Stimulated activated naive CD8-positive, alpha-beta T cell treated with anti-CD3 and anti-CD28 coated beads, Interleukin-15, amount 100 ng/mL, for 72 hours (primary cell): ENCODE measurements at places on chromosomes 1 and 21.

GRCh38 chr1:78728359-78728758 lies 78.7 kb downstream of the IFI44 start:
- no peak for DNase-seq

DNA sequence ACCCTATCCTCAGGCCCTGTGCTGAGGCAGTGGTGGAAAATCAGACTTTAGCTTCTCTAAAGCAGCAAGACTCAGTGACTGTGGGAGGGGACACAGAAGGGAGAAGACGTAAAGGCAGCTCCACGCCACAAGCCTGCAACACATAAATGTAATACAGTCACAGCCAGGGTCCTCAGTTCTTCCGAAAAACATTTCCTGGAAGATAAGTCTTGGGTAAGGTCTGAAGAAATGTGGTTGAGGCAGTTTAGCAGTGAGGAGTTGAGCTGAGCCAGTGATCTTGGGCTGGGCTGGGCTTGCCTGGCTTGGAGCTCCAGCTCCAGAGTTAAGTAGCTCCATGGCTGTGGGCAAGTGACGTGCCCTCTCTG lies 127.8 kb upstream of the ADAR start:
- no peak for DNase-seq

DNA sequence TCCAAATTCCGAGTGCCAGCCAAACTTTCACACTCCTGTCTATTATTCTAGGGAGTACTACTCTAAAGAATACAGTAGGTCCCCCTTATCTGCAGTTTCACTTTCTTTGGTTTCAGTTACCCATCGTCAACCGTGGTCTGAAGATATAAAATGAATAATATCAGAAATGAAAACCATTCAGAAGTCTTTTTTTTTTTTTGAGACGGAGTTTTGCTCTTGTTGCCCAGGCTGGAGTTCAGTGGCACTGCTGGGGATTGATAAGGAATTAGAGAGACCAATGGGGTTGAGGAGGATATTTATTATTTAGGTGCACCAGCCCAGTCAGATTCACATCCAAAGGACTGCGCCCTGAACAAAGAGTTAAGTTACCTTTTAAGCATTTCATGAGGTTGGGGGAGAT lies 52.9 kb upstream of the SRSF10 start:
- no peak for DNase-seq

DNA sequence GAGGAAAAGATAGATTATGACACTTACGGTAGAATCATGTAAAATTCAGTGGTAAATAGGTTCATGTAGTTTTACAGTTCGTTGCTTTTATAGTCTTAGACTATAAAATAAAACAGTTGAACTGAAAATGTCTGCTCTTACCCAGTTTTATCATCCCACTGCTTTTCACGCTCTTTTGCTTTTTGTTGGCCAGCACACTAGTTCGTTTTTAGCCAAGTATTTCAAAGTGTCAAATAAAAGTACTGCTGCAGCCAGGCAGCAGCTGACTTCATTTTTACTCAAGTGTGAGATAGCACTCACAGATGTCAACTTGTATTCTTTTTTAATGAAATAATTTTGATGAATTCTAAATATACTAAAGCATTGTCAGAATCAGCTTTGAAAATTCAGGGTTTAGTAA lies 18.5 kb upstream of the BTG3 start:
- no peak for DNase-seq

GRCh38 chr1:87135329-87135712 lies 193.4 kb upstream of the LMO4 start:
- DNase-seq = no peak

- no peak for DNase-seq
Measured at GRCh38 chr1:20093940-20094391, 24.0 kb downstream of the PLA2G5 start.

DNA sequence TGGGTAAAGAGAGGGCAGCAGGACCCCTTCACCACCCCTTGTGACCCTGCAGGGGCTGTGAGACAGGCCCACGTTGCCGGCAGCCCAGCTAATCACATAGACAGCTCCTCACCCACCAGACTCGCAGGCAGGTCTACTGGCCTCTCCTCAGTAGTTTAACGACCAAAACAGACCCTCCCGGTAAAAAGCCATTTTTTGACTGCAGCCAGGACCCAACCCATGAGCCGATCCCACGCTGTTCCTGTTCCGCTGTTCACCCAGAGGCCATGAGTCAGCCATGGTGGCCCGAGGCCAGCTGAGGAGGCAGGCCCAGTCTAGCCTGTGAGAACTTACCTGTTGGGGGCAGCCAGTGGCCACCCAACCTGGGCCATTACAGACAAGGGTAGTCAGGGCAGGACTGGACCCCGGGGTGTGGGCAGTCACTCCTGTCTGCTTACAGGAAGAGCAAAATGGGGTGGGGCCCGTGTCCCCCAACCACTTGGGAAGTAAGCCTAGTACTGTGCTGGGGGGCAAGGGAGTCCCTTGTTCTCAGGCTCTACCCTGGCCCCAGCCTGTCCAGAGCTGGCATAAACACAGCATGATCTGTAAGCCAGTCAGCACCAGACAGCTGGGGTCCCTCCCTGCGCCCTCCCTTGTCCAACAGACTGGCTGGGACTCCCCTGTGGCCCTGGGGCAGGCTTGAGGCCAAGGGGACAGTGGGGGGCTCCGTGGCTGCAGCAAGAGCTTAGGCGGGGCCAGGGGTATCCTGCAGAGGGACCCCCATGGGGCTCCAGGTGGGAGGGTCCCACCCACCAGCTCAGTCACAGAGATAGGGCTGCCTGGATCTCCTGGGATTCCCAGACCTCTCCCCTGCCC lies 61.9 kb downstream of the WNT9A start:
- peak; percentile 5 for DNase-seq

- no peak for DNase-seq
Measured at GRCh38 chr1:90502194-90502593, 214.9 kb downstream of the BARHL2 start.

GRCh38 chr1:17661546-17662157 lies 93.5 kb upstream of the ACTL8 start:
- DNase-seq = peak; percentile 57

- DNase-seq = no peak
Measured at GRCh38 chr1:29835406-29835805, 599.1 kb downstream of the PTPRU start.
